Activated gamma-delta T cell treated with anti-CD3 and anti-CD28 coated beads, Interleukin-2, amount 50 U/mL, for 16 hours (primary cell): ENCODE measurements at places on chromosomes 12 and 14.

- DNase-seq, result no peak
These were observed 31.4 kb downstream of the PSMC1 start for GRCh38 chr14:90287791-90288190.

GRCh38 chr12:6701078-6701768 lies 608 bp upstream of the PIANP start:
- DNase-seq, result no peak

DNA sequence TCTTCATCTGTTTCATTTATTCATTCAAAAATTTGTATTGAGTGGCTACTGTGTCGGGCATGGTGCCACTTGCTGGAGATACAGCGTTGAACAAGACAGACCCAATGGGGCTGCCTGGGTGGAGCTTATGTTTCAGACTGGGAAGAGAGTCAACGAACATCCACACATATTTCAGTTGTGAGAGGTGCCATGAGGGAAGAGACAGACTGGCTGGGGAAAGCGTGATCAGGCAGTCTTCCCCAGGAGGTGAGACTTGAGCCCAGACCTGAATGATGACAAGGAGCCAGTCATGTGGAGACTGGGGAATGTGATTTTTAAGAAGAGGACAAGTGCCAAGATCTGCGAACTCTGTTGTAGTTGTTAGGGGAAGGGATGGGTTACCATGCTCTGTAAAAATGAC lies 12.2 kb downstream of the BICD1 start:
- no peak for DNase-seq

GRCh38 chr12:92558215-92558773 lies 144.5 kb upstream of the PLEKHG7 start:
- no peak for DNase-seq

- DNase-seq, result peak; percentile 41
These were observed 115.8 kb downstream of the SLC25A47 start for GRCh38 chr14:100438678-100439592.

- no peak for DNase-seq
These were observed 56.1 kb downstream of the DAAM1 start for GRCh38 chr14:59244581-59244980.

DNA sequence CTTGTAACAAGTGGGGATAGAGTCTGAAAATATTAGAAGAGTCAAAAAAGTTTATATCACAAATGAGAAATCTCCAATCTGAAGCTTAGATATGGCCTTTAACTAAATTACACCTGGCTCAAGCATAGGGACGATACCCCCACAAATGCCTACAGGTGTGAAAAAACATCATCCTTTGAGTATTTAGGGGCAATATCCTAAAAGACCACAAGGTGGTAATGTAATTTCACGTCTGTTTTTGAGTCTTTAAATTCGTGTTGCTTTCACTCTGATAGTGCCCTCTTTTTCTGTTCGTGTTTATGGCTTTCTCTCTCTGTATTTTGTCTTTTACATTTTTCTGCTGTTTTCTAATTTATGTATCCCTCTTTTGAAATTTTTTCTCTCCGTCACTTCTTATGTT lies 84.3 kb downstream of the ETNK1 start:
- DNase-seq, result no peak

DNA sequence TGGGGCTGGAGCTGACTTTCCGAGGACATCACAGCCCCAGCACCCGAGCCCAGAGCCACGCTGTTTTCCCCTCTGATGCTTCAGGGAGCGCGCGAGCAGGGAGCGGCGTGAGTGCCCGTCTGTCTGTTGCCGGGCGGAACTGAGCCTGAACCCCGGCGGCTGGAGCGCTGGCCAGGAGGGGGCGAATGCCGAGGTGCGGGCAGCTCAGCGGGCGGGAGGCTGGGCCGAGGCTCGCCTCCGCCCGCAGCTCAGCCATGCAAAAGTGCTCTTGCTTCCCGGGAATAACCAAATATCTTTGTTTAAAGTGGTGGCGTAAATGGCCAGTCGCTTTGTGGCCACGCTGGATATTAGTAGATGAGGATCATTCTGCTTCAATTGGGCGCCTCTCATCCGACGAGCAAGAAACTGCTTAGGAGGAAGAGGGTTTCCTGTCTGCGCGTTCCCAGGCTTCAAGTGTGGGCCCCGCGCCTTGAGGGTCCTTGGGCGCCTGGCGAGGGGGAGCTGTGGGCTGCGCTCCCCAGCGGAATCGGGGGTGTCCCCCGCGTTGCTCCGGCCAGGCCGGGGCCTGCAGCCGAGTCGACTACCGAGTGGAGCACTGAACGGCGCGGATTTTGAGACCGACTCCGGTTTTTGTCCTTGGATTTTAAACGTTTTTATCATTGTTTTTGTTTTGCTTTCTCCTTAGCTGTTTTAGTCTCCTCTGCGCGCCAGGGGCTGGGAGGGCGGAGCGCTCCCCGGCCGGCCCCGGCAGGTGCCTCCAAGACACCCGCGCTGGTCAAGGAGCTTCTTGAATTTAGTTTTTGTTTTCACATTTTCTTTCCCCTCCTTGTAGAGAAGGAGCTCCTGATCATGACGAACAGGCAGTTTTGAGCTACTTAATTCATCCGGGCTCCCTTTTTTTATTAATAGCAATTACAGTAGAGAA lies 831 bp upstream of the NKX2-1 start:
- no peak for DNase-seq
